Activated CD8-positive, alpha-beta T cell treated with anti-CD3 and anti-CD28 coated beads for 36 hours (primary cell): ENCODE measurements at places on chromosomes 1 and 21. TPM values are rescaled to one million over a fixed set of nuclear protein-coding genes. Genes with fewer than 3 reads are reported as not detected.
A peak's percentile ranks its signal among the peaks of the same experiment; 100 is the strongest.

DNA sequence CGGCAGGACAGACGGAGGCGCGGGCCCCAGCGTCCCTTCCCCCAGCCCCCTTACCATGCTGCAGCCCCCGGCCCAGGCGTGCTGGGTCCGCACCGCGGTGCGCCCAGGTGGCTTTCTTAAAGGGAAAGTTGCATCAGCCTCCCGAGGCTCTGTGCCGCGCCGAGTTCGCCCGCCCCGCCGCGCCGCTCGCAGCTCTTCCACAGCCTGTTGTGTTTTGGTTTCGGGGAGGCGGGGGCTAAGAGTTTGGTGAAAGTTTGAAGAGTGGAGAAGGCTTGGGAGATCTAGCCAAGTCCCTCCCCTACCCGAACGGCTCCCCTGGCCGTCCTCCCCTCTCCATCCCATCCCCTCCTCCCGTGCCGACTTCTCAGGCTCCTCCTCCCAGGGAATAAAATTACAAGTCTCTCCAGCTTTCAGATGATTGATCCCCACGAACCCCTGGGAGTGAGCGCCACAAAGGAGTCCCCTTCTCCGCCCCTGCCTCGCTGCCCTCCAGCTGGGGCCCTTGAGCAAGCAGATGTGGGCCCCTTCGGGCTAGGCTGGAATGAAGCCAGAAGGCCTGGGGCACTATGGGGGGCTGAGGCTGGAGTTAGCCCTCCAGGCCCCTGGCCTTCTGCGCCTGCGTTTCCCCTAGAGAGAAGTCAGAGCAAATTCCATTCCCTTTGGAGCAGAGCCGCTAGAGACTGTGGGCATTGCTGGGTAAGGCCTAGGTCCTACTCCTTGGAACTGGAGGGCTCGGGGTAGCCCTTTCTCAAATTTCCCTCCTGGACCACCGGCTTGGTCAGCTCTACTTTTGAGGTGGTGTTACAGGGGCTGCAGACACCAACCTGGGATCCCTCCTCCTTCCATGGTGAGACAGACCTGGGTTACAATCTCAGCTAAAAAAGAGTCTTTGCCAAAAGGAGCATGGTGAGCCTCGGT, at the start of gene SLC6A9:
Gene SLC6A9 (minus strand): TSS at position 211 of the 918 bp plus-strand sequence. CDS start 7,185 bp downstream, outside the sequence.
- peak; percentile 62 for DNase-seq
- H3K27ac ChIP-seq = peak within 1 kb of the TSS; percentile 87
- no peaks in the 10 kb centered on the region for H3K27me3 ChIP-seq
- peaks cover 2% of the 10 kb centered on the region for H3K36me3 ChIP-seq
- peaks cover 26% of the 10 kb centered on the region for H3K4me1 ChIP-seq
- peak within 1 kb of the TSS; percentile 89 for H3K4me3 ChIP-seq

FGR gene
- 0.56 TPM for total RNA-seq

DNA sequence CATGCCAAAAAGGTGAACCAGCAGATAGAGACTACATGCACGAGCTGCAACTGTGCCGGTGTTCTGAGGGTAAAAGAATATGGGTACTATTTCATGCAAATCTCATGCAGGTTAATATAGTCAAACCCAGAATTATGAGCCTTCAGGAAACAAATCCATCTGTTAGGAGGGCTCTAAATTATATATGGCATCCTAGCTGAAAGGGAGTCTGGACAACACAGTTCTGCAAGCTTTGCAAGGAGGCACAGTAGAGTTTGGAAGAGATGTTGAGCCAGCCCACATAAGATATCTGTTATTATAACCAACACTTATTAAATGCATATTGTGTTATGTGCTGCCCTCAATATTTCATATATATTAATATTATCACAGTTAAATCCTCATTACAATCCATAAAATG, 50.5 kb upstream of the PALMD start:
- no peak for DNase-seq
- no peaks in the 10 kb centered on the region for H3K27me3 ChIP-seq

UBXN10 gene
- 0.34 TPM for total RNA-seq

DNA sequence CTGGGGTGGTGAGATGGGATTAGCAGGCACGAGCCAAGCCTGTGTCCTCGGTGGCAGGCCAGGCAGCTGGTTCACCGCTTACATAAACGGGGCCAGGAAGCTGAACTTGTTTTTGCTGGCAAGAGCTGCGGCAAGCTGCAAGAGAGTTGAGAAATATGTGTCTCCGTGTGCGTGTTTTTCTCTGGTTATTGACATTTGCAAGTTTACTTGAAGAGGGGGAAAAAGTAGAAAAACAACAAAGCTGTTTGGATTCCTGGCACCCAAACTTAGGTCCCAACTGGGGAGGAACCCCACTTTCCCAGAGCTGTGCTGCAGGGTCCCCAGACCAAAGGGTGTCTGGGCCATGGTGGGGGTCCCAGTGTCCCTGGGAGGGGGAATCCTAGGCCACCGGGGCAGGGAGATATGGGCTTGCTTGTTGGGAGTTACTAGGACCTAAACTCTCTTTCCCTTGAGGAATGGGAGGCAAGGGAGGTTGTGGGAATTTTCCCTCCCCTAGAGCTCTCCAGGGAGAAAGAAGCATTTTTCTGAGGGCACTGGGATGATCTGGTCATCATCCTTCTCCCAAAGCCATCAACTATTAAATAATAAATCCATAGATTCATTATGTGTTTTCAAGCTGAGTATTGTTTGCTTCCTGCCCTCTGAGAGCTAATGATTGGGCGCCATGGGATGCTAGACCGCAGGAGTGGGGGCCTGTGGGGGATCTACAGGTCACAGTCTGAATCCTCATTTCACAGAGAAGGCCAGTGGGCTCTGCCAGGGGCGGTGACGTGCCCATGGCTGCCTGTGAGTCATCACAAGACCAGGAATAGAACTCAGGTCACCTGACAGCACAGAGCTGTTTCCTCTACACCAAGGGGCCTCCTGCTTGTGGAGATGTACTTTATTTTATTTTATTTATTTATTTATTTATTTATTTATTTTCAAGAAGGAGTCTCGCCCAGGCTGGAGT, 14.8 kb downstream of the IL6R start:
- H3K4me3 ChIP-seq = peak overlapping the region; percentile 52
- peak overlapping the region; percentile 87 for H3K27ac ChIP-seq
- no peaks in the 10 kb centered on the region for H3K27me3 ChIP-seq
